ENCODE measurements at places on chromosomes 13 and 19.

DNA sequence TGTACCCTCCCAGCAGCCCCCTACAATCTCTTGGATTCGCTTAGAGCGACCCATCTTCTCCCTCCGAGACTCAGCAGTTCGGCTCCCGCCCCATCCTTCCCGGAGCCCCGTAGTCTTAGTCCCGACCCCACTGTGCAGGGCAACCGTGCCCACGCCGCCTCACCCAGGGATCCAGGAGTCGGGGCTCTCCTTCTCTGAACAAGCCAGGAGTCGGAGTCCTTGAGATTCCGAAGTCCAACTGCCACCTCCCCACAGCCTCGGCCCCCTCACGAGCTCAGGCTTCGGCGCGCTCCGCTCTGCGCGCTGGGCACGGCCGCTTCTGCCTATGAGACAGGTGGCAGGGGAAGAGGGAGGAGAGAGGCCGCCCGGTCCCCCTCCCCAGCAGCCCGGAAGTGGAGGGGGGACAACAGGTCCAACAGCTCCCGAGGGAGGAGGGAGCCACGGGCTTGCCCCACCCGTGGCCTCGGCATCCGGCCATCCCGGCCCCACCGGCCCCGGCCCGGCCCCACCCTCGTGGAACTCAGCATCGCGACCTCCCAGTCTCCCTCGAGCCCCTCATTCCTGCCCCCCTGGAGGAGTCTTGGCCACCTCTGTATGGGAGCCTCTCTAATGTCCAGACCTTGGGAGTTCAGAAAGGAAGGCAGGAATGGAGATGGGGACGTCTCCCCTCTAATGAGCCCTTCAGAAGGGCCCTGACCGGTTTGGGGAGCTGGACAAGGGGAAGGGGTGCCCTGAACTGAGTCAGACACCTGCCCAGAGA, at the start of gene PHLDB3:
TSS of gene PHLDB3 (minus strand) at position 321 of the 760 bp plus-strand sequence. CDS start 628 bp downstream, outside the sequence.
- no peak for DNase-seq

- DNase-seq: peak; percentile 82
Measured at GRCh38 chr19:14347999-14348889, 33.0 kb upstream of the ADGRE5 start.

- DNase-seq: no peak
Measured at GRCh38 chr13:82791035-82791434, 1091.2 kb downstream of the SLITRK1 start.

DNA sequence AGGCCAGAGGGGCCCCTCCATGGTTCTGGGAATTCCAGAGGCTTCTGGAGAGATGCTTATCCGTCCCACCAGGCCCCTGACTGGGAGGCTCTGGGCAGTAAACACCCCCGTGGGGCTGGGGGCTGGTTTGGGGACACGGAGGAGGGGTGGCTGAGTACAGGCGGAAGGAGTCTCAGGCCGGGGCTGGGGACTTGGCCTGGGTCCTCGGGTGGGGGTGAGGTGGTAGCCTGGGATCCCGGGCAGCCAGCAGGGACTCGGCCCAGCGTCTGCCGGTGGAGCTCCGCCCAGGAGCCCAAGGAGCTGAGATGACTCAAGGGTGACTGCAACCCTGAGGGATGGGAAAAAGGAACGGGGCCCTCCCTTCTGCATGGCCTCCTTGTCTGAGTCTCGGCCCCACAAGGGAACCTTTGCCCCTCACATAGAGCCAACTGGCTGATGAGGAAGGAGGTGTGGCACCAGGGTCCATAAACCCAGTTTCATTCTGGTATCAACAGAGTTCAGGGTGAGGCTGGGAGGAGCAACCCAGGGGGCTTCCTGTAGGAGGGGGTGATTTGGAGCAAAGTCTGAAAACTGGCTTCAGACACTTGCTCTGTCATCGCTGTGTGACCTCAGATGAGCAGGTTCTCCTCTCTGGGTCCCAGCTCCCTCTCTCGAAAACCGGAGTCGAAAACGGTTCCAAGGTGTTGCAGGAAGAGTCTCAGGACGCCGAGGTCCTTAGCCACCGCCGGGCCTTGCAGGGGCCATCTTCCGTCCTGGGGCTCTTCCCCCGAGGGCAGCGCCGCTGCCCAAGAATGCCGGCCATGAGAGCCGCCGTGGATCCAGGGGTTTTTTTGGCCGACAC, 809 bp downstream of the MISP start:
- no peak for DNase-seq

GRCh38 chr13:39490136-39490535, 112.9 kb downstream of the LHFPL6 start:
- DNase-seq: no peak

DNA sequence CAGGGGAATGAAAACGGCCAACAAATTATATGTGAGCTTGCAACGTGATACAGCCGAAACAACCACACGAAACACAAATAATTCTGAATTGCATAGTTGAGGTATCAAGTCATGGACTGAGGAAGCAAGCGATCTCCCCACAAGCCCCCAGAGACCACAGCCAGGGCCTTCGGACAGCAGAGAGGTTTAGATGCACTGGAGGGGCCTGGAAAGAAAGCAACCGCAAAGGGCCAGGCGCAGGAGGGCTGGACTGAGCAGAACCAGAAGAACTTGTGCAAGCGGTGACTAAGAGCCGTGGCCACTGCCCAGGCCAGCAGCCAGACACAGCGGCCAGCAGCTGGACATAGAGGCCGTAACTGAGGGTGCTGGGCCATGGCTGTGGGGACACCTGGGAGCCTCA, 131.4 kb downstream of the TNFRSF19 start:
- DNase-seq: no peak

- DNase-seq: peak; percentile 26
Measured at GRCh38 chr19:48836089-48837017, at the start of gene HSD17B14. HSD17B14 (minus strand) TSS chr19:48836491; CDS start chr19:48836411, 80 bp downstream.

DNA sequence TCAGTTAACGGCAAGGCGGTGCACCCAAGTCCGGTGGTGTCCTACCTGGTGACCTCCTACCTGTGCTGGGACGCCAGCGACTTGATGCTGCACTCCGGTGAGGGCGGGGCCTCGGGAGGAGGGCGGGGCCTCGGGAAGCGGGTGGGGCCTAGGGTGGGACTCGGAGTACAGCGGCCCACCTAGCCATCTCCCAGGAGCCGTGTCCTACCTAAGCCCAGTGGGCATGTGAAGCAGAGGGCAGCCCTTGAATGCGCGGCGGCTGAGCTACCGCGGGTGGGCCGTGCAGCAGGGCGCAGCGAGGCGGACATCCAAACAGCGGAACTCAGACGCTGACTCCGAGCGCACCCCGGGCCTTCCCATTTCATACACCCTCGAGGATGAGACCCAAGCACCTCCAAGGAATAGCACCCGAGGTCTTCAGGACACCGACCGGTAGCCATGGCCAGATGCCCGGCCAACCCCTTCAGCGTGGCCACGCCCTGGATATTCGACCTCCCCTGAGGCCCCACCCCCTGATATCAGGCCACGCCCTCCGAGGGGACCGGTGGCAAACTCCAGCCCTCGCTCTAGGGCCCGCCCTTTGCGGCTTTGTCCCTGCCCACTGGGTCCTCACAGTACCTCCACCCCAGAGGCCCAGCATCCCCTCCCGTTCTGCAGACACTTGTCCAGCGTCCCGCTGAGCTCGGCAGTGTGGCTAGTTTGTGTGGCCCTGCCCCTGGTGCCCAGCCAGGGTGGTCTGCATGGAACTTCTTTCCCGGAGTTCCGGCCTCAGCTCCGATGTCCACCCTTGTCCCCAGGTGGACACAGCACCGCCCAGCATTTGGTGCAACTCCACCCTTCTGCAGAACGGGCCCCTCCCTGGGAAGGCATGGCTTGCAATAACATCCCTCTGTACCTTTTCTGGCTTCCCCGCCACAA, 5.4 kb downstream of the KLK1 start:
- DNase-seq: peak; percentile 80

- peak; percentile 54 for DNase-seq
Measured at GRCh38 chr19:13098277-13099072, 4.2 kb downstream of the LYL1 start.

GRCh38 chr13:44576351-44577235, 463 bp upstream of the TSC22D1 start:
- DNase-seq: no peak

DNA sequence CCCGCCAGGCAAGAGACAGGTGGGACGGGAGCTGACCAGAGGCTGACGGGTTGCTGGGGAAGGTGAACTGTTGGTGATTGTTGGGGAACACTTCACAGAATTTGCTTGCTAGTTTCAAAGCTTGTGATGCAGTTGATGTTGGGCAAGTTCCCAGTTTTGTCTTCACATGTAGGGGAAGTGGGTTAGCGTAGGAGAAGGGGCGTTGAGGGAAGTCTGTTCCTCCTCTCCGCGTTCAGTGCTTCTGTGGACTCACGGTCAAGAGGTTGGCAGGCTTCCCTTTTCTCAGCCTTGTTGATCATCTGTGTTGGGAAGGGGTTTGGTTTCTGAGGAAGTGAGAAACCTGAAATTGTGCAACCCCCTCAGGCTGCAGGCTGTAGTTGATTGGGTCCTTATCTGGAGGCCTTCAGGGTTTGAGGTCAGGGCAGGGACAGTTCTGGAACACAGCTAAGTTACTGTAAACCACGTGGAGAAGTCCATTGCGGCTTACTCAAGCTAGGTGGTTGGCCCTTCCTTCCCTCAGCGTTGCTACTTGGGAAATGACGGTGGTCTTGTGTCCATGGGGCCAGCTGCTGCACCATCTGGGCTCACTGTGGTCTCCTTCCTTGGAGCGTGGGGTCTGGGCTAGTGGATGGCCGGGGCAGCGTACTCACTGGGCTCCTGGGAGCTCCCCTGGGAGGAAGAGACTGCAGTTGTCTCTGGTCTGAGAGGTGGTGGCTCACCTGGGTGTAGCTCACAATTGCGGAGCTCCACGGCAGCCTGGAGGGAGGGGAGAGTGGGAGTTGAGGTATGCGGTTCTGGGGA, 7.5 kb downstream of the RPS9 start:
- DNase-seq: peak; percentile 82

- DNase-seq: no peak
Measured at GRCh38 chr19:56642711-56643459, at the start of gene SMIM17. SMIM17 (plus strand) TSS chr19:56643159; CDS start chr19:56645668, 2,509 bp downstream.

GRCh38 chr13:113912596-113912995, 48.7 kb upstream of the GAS6 start:
- no peak for DNase-seq

- DNase-seq: peak; percentile 43
Measured at GRCh38 chr13:99151516-99151915, 49.1 kb upstream of the UBAC2 start.

- no peak for DNase-seq
Measured at GRCh38 chr19:21430675-21431074, 33.7 kb downstream of the ZNF493 start.

DNA sequence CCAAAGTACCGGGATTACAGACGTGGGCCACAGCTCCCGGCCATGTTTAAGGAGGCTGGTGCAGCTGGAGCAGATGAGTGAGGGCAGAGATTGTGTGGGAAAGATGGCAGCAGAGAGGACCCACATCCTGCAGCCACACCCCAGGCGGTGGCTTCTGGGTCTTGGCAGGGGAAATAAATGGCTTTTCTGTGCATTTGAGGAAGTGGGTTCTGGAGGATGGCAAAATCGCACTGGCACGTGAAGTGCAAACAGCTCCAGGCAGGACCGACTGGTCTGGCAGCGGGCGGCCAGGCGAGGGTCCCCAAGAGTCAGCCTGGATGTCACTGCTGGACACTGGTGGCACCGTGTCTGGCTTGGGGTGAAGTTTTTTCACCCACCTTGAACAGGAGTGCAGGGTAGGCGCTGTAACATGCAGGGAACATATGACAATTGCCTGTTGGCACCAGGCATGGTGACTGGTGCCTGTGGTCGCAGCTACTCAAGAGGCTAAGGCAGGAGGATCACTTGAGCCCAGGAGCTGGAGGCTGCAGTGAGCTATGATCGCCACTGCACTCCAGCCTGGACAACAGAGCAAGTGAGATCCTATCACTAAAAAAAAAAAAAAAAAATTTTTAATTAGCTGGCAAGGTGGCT, 8.4 kb downstream of the B3GNT3 start:
- DNase-seq: no peak

Measured in activated T-cell treated with anti-CD3 and anti-CD28 coated beads, Interleukin-2, amount 50 U/mL, for 48 hours (primary cell).